ENCODE measurements at places on chromosomes 3 and 15. TPM values are rescaled to one million over a fixed set of nuclear protein-coding genes. Genes with fewer than 3 reads are reported as not detected.

The TPRG1 gene
- total RNA-seq, result 11.4 TPM

The ZKSCAN7 gene
- total RNA-seq, result 1.3 TPM

The TLR9 gene
- 0.90 TPM for total RNA-seq

The ACKR4 gene
- total RNA-seq, result not detected

The FSTL1 gene
- total RNA-seq, result 0.40 TPM

The BBX gene
- total RNA-seq, result 39.9 TPM

The PLSCR2 gene
- not detected for total RNA-seq

The CFAP100 gene
- not detected for total RNA-seq

The PARP16 gene
- total RNA-seq, result 12.3 TPM

The SPSB4 gene
- not detected for total RNA-seq

Data from activated CD4-positive, alpha-beta memory T cell treated with anti-CD3 and anti-CD28 coated beads for 36 hours (primary cell).